ENCODE measurements at places on chromosomes 7 and 10.

DNA sequence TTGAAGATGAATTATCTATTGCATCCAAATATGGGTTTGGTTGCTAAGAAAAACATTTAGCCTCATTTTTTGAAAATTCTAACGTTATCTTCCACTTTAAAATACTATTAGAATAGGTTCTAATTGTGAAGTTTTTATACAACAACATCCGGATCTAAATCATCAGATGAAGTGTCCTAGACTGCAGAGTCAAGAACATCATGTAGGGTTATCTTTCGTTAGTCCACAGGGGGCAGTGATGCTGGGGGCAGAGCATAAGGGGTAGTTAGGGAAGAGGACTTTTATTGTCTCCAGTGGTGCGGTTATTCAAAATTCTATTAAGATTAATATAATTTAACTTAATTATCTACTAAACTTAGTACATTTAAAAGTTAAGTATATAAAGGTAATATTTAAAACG lies 990.6 kb upstream of the PHF14 start:
- no peak for DNase-seq

- DNase-seq: no peak
Observed at GRCh38 chr10:34904191-34904590, 89.1 kb upstream of the PARD3 start.

DNA sequence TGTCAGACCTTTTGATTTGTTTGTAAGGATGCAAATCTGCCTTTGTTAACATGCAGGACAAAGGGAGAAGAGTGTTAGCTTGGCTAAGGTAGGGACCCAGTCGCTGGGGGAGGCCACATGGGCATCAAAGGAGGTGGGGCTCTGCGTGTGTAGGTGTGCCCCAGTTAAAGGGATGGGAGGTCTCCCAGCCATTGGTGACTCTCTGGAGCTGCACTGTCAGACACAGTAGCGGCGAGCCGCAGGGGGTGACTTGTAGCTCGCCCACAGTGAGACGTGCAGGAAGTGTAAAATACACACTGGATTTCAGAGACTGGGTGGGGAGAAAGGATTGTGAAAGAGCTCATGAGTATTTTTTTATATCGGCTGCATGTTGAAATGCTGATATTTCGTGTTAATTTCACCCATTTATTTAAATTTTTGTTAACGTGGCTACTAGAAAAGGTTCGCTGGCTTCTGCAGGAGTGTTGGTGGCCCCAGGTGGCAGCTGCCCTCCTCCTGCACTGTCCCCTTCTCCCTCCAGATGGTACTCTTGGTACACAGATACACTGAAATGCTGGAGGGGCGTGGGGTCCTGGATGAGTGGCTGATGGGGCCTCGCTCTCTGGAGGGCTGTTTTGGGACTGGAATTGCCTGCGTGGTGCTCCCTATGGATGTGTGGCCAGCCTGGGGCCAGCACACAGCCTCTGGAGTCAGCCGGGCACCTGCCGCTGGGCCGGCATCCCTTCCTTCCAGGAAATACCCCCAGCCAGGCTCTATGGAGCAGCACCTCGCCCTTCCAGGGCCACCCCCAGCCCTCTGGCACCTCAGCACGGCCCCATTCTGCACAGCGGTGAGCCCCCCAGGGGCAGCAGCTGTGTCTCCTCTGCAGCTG lies 59.2 kb downstream of the LHPP start:
- DNase-seq: no peak

GRCh38 chr7:90777465-90777864 lies 181.3 kb downstream of the CDK14 start:
- DNase-seq: no peak

DNA sequence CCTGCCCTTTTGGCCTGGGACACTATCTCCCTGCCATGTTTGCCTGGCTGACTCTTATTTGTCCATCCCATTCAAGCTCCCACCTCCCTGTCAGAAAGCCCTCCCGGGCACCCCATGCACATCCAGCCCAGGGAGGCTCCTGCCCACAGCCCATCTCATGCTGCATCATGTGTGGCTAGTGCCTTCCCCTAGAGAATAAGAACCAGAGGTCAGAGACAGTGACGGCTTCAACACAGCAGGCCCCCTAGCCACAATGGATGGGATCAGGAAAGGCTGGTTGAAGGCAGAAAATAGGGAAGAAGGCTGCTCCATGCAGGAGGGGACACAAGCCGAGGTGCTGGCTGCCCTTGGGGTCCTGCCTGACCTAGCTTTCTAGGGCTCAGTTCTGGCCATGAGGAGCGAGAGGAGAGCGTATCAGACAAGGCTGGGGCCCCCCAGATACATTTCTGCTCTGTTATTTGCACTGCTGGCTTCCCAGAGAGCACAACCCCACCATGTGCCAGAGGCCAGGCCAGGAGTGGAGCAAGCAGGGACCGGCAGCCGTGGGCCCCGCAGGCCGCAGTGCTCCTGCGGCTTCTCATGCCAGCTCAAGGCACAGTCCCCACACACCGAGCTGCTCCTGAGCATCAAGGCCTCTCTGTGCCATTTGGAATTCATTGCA lies 161.1 kb upstream of the ZMIZ1 start:
- no peak for DNase-seq

GRCh38 chr7:129669901-129670300 lies 58.4 kb downstream of the NRF1 start:
- no peak for DNase-seq

GRCh38 chr10:95178266-95178665 lies 15.8 kb upstream of the ACSM6 start:
- no peak for DNase-seq

GRCh38 chr7:135964274-135964673 lies 12.9 kb downstream of the MTPN start:
- no peak for DNase-seq

DNA sequence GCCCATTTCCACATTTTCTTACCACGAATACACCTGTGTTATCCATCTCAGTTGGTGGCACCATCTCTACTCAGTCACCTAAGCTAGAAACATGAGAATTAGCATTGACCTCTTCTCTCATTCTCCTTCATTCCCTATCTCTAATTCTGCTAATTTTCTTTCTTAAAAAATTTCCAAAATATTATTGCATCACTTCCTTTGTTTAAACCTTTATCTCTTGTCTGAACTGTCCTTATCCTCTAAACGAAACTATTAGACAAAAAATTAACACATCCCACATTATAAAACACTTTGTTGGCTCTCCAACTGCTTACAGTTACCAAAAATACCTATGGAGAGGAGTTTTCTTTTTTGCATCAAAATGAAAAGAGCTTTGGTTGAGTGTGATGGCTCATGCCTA lies 18.3 kb downstream of the TAF3 start:
- DNase-seq: no peak

GRCh38 chr10:13160934-13161856 lies at the start of gene MCM10:
Gene MCM10, plus strand, starts transcription at chr10:13161558. Its CDS starts 2,645 bp downstream, at chr10:13164203.
- DNase-seq: peak; percentile 97

DNA sequence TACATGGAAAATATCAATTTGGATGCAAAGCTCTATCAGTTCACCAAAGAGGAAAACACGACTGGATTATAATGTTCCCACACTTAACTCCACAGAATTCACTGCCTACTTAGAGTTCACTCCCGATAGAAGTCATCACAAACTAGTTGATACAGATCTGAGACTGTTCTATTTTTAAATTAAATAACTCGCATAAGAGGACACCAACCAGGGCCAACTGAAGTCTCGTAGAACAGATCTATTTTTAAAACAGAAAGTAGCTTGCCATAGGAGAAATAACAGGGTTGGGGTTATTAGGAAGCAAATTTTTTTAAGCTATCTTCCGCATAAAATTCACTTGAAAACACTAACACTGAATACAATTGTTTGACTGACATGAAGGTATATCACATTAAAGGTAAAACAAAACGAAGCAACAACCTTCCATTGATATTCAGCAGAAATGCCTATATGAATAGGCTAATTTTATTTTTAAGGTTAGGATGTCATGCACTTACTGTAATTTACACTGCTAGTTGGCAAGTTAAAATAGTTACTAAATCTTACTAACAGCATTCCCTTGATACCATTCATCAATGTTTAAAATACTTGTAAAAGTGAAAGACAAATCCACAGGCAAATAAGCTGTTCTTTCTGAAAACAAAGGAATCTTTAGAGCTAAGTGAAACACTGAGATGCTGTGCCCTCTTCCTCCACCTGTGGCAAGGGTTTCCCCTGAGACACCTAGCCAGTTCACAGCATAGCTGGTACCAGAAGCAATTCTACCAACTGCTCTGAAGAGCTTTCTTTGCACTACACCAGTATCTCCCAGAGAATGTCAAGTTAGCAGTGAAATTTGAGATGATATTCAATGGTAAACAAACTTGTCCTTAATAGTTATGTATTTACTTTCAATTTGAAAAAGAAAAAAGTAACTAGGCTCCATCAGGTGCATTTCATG lies 186.7 kb upstream of the ANK3 start:
- DNase-seq: no peak

DNA sequence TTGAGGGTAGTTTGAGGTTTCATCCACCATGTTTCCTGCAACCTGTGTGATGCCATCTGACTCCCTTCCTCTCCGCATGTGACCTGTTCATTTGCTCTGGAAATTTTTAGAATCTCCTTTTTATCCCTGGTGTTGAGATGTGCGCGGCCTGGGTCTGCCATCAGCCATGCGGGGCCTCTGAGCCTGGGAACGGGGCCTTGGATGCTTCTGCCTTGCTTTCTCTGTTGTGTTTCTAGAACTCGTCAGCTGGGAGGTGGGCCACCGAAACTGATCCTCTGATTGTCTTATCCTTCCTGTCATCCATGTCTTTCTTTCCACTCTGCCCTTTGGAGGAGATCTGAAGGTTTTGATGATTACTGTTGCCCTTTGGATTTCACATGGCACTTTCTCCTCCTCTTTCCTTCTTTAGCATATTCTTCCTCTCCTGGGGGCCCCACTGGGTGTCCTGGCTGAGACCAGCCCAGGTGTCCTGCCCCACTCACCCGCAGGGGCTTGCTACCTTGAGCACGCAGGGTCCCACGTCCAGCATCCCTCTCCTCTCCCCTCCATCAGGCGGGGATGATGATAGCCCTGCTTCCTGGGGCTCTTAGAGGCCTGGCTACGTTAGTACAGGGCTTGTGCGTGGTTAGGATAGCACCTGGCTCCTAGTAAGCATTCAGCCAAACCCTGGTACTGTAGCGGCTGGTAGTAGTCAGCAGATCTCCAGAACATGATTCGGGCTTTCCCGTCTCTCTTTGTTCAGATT lies 29.9 kb downstream of the PPP2R2D start:
- DNase-seq: no peak

GRCh38 chr7:150481922-150482321 lies 31.5 kb downstream of the GIMAP8 start:
- no peak for DNase-seq

- no peak for DNase-seq
Observed at GRCh38 chr10:96619796-96620773, 33.3 kb upstream of the TM9SF3 start.

DNA sequence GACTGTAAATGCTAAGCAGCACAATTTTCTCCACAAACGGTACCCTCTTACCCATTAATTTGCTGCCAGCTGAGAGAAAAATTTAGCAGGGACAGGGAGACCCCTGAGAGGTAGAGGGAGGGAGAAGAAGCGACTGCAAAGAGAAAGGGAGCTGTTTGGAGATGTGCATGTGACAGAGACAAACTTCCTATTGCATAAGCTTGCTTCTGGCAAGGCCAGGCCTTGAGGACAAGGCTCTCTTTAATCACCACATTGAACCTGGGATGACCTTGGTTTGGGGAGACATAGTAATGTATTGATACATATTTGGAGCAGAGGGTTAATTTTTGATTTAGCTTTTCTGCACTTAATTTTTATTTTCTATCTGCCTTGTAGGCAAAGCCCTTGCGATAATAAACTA lies 31.1 kb upstream of the HIBADH start:
- DNase-seq: no peak

- DNase-seq: no peak
Observed at GRCh38 chr10:79248341-79249185, 98.7 kb upstream of the PPIF start.

DNA sequence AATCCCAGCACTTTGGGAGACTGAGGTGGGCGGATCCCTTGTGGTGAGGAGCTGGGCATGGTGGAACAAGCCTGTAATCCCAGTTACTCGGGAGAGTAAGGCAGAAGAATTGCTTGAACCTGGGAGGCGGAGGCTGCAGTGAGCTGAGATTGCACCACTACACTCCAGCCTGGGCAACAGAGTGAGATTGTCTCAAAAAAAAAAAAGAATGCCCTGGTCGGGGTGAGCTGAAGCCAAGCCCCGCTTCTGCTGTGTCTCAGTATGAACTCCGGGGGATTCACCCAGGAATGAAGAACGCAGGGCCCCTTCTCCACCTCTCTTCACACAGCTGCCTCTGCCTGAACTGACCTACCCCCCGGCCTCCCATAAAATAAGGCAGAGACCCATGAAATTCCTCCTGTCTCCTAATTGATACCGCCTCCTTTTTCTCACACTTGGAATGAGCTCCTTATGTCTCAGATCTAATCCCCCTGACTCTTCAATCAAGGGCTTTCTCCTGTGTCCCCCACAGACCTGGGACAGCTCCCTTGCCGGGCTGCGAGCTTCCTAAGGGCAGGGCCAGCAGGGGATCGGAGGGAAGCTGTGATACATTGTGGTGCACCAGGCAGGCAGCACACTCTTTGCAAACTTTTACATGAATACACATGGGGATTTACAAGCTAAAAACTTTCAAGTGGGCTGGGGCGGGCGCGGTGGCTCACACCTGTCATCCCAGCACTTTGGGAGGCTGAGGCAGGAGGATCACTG lies 911 bp upstream of the ZP3 start:
- DNase-seq: no peak
